ENCODE measurements at places on chromosomes 12 and 14.

GRCh38 chr12:102483466-102483865, 3.1 kb upstream of the IGF1 start:
- DNase-seq, result no peak

- DNase-seq, result no peak
Measured at GRCh38 chr12:46221255-46222128, 47.4 kb downstream of the SLC38A1 start.

GRCh38 chr14:100780646-100781355, 45.1 kb upstream of the MEG3 start:
- no peak for DNase-seq

DNA sequence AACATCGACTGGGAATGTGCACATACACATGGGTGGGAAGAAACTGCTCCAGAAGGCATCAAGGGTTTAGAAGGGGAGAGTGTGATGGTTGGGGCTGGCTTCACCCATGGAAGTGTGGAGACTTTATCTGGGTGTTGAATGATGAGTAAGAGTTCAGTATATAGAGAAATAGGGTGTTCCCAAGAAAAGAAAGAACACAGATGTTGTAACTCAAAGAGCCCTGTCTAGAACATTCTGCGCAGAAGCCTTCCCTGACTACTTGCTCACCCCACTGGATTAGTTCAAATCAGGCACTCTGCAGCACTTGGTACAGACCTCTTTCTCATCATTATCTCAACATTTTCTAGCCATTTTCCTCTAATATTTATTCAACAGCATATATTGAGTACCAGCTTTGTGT, 491.7 kb downstream of the SNAPC1 start:
- no peak for DNase-seq

All from stimulated activated CD8-positive, alpha-beta memory T cell treated with anti-CD3 and anti-CD28 coated beads, Interleukin-12 subunit alpha, Interleukin-12 subunit beta, amount 100 ng/mL, for 1 hour (primary cell).